ENCODE measurements at places on chromosomes 7 and 10. TPM values are rescaled to one million over a fixed set of nuclear protein-coding genes. Genes with fewer than 3 reads are reported as not detected.

ANKRD1 gene
- total RNA-seq = 6.8 TPM

LOXL4 gene
- 8.8 TPM for total RNA-seq

TYSND1 gene
- 7.2 TPM for total RNA-seq

MINDY3 gene
- total RNA-seq = 70.7 TPM

- DNase-seq = no peak
Observed at GRCh38 chr7:133021196-133021595, 60.7 kb downstream of the CHCHD3 start.

GRCh38 chr10:102398172-102399020, 2.9 kb downstream of the NFKB2 start:
- DNase-seq = no peak
